ENCODE measurements at places on chromosomes 11 and 22.

DNA sequence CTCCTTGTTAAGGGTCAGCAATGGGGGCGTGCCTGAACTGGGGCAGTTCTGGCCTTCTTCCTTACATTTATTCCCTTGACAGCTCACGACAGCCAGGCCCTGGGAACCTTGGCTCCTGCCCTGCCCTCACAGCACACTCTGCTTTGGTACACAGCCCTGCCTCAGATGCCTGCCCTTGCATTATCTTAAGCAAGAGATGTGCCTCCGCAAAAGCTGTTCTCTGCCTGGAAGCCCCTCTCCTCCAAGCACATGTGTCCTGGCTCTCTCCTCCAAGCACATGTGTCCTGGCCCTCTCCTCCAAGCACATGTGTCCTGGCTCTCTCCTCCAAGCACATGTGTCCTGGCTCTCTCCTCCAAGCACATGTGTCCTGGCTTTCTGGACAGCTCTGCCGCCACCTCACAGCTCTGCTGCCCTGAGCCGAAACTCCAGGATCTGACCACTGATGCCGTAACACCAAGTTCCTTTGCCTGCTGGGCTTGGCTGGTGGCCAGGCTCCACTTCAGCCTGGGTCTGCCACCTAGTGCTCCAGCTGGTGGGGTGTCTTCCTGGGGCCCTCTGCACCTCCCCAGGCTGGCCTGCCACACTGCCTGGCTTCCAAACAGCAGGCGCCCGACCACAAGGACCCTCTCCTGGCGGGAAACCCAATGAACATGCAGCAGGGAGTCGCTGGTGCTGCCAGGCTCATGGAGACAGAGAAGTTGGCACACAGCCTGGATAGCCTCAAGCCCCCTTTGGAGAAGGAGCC lies 53.0 kb downstream of the SCUBE1 start:
- no peak for DNase-seq

DNA sequence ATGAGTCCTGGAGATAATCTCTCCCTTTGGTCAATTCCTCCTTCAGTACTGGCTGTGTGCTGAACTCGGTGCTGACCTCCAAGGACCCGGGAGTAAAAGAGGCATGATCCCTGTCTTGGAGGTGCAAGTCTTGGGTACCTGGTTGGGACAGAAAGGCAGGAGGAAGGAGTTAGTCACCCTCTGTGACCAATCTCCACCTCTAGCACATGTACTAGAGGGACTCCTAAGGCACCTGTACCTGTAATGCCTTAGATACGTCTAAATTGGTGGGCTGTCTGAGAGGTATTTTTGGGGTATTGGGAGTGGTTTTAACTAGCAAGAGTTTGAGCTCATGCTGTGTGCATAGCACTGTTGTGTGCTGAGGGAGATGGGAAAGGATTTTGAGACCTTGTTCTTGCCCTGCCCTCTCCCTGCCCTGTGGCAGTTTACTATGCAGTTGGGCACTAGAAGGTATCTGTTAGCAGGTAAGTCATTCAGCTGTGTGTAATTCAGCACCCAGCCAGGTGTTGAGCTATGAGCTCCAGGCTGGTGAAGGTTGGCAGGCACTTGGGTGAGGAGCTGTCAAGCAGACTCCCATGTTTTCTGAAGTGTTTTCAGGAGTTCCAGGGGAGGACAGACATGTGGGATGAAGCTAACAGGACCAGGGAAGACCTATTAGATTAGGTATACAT lies 2.5 kb downstream of the PANX1 start:
- no peak for DNase-seq

DNA sequence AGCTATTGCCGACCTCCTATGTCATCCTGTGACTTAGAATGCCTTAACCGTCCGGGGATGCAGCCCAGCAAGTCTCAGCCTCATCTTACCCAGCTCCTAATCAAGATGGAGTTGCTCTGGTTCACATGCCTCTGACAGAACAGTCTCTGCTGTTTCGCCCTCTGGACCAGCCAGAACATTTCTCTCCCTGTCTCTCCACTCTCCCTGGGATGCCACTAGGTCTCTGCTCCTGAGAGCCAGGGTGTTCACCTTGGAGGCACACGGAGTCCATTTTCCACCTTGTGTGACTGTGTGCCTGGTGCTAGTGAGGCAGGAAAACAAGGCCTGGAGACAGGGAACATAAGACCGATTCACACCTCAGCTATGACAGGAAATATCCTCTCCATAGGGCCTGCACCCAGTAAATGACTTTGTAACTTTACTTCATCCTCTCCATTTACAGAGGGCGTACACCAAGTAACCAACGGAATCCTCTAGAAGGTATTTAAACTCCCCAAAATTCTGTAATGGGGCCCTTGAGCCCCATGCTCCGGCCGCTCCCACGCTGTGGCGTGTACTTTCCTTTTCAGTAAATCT lies 16.8 kb upstream of the B4GALNT4 start:
- no peak for DNase-seq

DNA sequence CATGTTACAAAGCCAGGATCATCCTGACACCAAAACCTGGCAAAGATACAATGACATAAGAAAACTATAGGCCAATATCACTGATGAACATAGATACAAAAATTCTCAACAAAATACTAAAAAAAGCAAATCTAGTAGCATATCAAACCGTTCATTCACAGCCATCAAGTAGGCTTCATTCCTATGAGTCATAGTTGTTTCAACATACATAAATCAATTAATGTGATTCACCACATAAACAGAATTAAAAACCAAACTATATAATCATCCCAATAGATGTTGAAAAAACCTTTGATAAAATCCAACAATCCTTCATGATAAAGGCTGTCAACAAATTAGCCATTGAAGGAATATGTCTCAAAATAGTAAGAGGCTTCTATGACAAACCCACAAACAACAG lies 1007.2 kb upstream of the RAG2 start:
- DNase-seq = no peak

- no peak for DNase-seq
Measured at GRCh38 chr22:33382436-33382835, 324.3 kb upstream of the SYN3 start.

DNA sequence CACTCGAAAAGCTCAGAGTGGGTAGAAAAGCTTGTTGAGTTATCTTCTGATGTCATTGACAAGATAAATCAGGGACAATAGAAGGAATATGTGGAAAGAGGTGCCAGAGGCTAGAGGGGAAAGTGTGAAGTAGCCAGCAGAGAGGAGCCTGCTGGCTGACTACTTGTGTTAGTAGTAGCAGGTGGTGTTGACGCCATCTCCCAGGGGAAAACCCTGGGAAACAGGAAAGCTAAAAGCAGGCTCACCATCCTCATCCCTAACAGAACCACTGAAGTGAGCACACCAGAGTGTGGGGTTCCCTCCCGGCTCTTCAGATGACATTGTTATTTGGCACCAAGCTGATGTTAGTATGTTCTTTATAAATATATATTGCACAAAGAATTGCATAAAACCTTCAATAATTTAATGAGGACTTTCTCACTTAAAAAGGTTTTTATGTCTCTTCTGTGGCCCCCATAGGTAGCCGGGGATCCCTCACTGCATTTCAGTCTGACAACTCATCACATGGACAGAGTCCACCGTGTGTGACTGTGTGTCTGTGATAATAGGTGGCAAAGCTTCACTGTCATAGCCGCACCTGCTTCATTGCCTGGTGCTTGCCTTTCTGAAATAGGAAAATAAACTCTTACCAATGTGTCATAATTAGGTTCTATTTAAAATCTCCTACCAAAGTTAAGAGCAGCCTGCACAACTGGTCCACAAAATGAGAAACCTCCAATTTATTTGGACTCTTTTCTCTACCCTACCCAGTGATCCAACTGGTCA lies 63.2 kb upstream of the TOP3B start:
- no peak for DNase-seq
